GM23248 (cell line): ENCODE measurements at places on chromosomes 12 and 14. TPM values are rescaled to one million over a fixed set of nuclear protein-coding genes. Genes with fewer than 3 reads are reported as not detected.

KLRB1 gene
- polyA plus RNA-seq, result not detected in 2 replicates

EFS gene
- polyA plus RNA-seq, result 3.9 and 4.2 TPM in 2 replicates

LRP10 gene
- polyA plus RNA-seq, result 159 and 161 TPM in 2 replicates

PTGES3 gene
- polyA plus RNA-seq, result 237 and 245 TPM in 2 replicates

VWF gene
- 0.03 and 0.14 TPM in 2 replicates for polyA plus RNA-seq

ERBB3 gene
- 1.9 and 2.1 TPM in 2 replicates for polyA plus RNA-seq

NUAK1 gene
- 11.1 and 13.4 TPM in 2 replicates for polyA plus RNA-seq

KRT73 gene
- not detected in 2 replicates for polyA plus RNA-seq

MAX gene
- 52.8 and 52.9 TPM in 2 replicates for polyA plus RNA-seq

RBM23 gene
- 33.8 and 36.5 TPM in 2 replicates for polyA plus RNA-seq

MAP1LC3B2 gene
- polyA plus RNA-seq, result 8.4 and 9.0 TPM in 2 replicates

NKX2-1 gene
- polyA plus RNA-seq, result not detected in 2 replicates

KRT71 gene
- not detected in 2 replicates for polyA plus RNA-seq

ABCD2 gene
- polyA plus RNA-seq, result not detected in 2 replicates

SLC5A8 gene
- not detected in 2 replicates for polyA plus RNA-seq

MMP14 gene
- polyA plus RNA-seq, result 50.1 and 50.8 TPM in 2 replicates

ACADS gene
- polyA plus RNA-seq, result 10.1 and 10.5 TPM in 2 replicates

WSCD2 gene
- not detected in 2 replicates for polyA plus RNA-seq

RPGRIP1 gene
- not detected in 2 replicates for polyA plus RNA-seq

FRMD6 gene
- 550 and 553 TPM in 2 replicates for polyA plus RNA-seq

RERG gene
- polyA plus RNA-seq, result not detected in 2 replicates

CHST11 gene
- 3.7 TPM in 2 replicates for polyA plus RNA-seq

RERGL gene
- polyA plus RNA-seq, result 0.74 and 0.77 TPM in 2 replicates

OAS1 gene
- polyA plus RNA-seq, result 0.10 TPM in 1 of 2 replicates, not detected in the other

TROAP gene
- polyA plus RNA-seq, result 8.8 and 11.7 TPM in 2 replicates

KRT74 gene
- polyA plus RNA-seq, result not detected in 2 replicates

RIPK3 gene
- polyA plus RNA-seq, result 5.1 and 5.3 TPM in 2 replicates

JPH4 gene
- polyA plus RNA-seq, result 0.05 TPM in 1 of 2 replicates, not detected in the other

KERA gene
- polyA plus RNA-seq, result not detected in 2 replicates

TEAD4 gene
- polyA plus RNA-seq, result 13.2 and 13.8 TPM in 2 replicates

RPL6 gene
- 372 and 391 TPM in 2 replicates for polyA plus RNA-seq

MYO1H gene
- polyA plus RNA-seq, result not detected in 2 replicates

RNASE7 gene
- polyA plus RNA-seq, result not detected in 2 replicates

KCNK13 gene
- polyA plus RNA-seq, result not detected in 2 replicates

PLA2G1B gene
- polyA plus RNA-seq, result not detected in 2 replicates

OR6C65 gene
- not detected in 2 replicates for polyA plus RNA-seq

CBLN3 gene
- 2.4 and 3.1 TPM in 2 replicates for polyA plus RNA-seq

DCP1B gene
- 14.3 and 18.1 TPM in 2 replicates for polyA plus RNA-seq

C12orf54 gene
- not detected in 2 replicates for polyA plus RNA-seq

ATP23 gene
- 4.3 and 5.7 TPM in 2 replicates for polyA plus RNA-seq

P3H3 gene
- 37.6 and 39.1 TPM in 2 replicates for polyA plus RNA-seq

HOXC5 gene
- polyA plus RNA-seq, result 0.65 and 1.3 TPM in 2 replicates

SLCO1B3 gene
- not detected in 2 replicates for polyA plus RNA-seq
